ENCODE measurements at places on chromosomes 5 and 9.

DNA sequence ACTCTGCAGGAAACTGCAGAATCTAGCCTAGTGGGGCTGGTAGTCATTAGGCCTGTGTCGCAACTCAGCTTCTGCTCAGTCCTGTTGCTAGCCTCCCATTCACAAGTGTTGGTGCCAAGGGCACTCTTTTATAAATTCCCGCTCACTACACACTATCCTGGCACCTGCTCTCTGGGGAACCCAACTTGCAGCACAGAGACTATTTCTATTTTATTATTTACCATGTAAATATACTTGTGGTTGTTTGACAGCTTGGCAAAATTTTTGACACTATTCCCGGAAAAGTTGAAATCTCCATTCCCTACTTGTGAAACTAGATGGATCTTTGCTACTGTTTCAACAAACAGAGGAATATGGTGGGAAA lies 20.4 kb upstream of the SMC2 start:
- DNase-seq: no peak

GRCh38 chr5:132469380-132470009 lies 21.1 kb downstream of the IRF1 start:
- no peak for DNase-seq

DNA sequence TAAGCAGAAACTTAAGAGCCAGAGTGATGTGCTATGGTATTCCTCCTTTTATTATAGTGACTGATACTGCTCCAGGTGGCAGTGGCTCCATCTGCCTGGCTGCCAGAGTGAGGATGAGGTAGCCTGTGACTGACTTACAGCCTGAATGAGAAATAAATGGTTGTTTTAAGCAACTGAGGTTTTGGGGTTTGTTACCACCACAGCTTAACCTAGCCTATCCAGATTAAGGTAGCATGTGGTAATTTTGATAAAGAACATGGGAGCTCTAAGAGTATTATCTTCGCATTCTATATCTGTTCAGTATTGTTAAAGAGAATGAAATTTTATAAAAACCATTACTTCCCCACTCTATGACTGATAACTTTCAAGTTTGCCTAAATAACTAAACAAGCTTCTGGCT lies 39.0 kb downstream of the GOLPH3 start:
- DNase-seq: no peak

GRCh38 chr9:109912726-109913460 lies 132.9 kb downstream of the PALM2AKAP2 start:
- no peak for DNase-seq

DNA sequence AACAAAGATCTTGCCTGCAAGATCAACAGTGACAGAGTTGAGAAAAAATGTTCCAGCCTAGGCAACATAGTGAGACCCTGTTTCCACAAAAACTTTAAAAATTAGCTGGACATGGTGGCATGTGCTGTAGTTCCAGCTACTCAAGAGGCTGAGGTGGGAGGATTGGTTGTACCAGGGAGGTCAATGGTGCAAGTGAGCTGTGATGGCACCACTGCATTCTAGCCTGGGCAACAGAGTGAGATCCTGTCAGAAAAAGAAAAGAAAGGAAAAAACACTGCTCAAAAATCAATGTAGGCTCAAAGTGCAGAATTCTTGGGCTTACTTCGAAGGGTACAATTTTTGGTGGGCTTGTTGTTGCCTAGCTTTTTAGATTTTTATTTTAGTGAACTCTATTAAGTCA lies 145.4 kb downstream of the PLPPR1 start:
- DNase-seq: no peak

GRCh38 chr5:83744821-83745220 lies 24.2 kb upstream of the HAPLN1 start:
- no peak for DNase-seq
